ENCODE measurements at places on chromosomes 6 and 20.

- no peak for DNase-seq
These were observed 26.4 kb upstream of the PTGIS start for GRCh38 chr20:49594143-49594930.

DNA sequence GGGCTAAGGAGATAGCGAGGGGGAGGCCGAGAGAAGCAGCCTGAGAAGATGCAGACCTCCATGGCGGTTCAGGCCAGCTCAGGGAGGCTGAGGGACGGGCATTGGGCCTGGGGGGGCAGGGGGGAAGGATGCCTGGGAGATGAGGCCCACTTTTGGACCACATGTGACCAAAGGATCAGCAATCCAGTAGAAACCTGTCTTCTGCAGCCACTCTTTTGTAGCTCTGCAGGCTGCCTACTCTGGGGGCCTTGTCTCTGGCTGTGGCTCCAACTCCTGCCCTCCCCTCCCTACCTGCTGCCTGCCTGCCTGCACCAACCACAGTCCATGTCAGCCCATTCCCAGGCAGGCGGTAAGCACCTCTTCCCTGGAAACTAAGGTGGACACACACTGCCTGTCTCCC, 106.8 kb upstream of the MLN start:
- no peak for DNase-seq

DNA sequence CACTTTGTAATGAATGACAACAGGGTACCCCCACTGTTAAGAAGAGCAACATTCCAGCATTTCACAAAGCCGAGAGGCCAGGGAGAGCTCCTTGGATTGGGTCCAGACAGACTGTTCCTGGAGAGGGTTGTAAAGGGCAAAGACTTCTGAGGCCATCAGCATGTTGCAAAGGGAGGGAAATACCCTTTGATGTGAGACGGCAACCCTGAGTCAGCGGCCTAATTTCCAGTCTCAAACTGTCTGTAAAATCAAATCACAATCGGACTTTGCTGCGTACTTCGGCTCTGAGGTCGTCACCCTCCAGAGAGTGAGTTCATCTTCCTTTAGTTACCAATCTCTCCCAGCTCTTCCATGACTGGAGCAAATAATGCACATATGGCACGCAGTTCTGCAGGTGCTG, 101.0 kb upstream of the DTNBP1 start:
- DNase-seq, result peak; percentile 21

- no peak for DNase-seq
These were observed 216.9 kb downstream of the EYA2 start for GRCh38 chr20:47111576-47111975.

GRCh38 chr20:59598625-59599310, 5.6 kb upstream of the PHACTR3 start:
- DNase-seq, result peak; percentile 31

- no peak for DNase-seq
These were observed 2.8 kb upstream of the CCDC170 start for GRCh38 chr6:151490996-151491395.

GRCh38 chr6:64737418-64737817, 969.6 kb downstream of the EYS start:
- no peak for DNase-seq

- DNase-seq, result peak; percentile 77
These were observed 15.7 kb upstream of the HLA-A start for GRCh38 chr6:29926413-29927274.

GRCh38 chr20:4774207-4774606, 52.5 kb downstream of the PRND start:
- peak; percentile 80 for DNase-seq

DNA sequence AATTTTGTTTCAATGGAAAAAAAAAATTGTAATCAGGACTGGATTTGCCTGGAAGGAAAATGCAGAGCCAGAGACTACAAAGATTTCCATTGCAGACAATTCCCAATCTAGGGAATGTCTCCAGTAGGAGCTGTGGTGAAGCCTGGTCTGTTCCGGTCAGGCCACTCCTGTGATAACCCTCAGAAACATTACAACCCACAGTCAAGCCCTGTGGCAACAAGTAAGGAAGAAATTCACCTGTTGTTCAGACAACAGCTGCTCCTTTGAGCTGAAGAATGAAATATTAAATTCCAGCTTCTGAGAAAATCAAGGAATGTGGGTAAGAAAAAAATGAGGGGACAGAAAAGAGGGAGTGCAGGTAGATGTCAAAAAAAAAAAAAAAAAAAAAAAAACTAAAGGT, 8.0 kb downstream of the PRKN start:
- no peak for DNase-seq

DNA sequence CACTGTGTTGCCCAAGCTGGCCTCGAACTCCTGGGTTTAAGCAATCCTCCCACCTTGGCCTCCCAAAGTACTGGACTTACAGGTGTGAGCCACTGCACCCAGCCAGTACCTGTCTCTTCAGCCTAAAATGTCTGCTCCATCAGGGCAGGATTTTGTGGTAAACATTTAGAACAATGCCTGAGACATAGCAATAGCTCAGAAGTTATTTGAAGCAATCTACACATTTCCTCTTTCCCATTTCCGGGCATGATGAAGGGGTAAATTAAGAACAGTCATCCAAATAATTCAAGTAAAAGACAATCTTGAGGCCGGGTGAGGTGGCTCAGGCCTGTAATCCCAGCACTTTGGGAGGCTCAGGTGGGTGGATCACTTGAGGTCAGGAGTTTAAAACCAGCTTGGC, 69.0 kb upstream of the ZNF217 start:
- DNase-seq, result no peak

- DNase-seq, result no peak
These were observed 461.0 kb downstream of the TBC1D32 start for GRCh38 chr6:120873125-120873865.

DNA sequence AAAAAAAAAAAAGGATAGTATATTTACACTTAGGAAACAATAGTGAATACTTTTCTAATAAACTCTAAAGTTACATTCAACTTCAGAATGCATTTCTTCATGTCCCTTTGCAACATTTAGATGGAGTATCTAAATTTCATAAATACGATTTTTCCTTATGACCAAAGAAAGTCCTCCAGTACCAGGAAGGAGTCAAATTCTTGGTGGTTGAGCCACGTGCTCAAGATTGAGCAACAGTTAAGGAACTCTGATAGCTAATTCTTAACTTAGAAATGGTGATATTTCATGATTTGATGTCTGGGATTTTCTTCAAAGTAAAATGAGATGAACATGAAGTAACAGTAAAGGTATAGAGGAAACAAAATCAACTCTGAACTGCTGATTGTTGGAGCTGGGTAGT, 92.7 kb downstream of the SASH1 start:
- no peak for DNase-seq

GRCh38 chr20:47479506-47479905, 22.2 kb upstream of the NCOA3 start:
- peak; percentile 34 for DNase-seq

GRCh38 chr20:52309181-52309580, 117.6 kb upstream of the ZFP64 start:
- DNase-seq, result no peak

- DNase-seq, result no peak
These were observed 12.2 kb downstream of the TGIF2 start for GRCh38 chr20:36585410-36586125.

DNA sequence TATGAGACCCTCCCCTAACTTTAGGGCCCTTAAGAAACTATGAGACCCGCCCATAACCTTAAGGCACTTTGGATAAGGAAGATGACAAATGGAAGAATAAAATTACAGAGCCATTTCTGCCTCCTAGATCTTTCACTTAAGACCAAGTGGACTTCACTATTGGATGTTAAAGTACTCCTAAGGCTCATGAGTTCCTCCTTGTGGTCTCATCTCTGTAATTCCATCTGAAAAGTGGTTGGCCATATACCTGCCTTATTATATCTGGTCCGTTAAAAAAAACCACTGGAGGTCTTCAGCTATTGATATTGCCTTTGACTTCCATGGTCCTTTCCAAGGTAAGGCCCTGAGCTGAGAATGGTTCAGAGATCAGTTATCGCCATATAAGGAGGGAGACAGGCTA, 310.3 kb downstream of the EYA4 start:
- DNase-seq, result no peak

DNA sequence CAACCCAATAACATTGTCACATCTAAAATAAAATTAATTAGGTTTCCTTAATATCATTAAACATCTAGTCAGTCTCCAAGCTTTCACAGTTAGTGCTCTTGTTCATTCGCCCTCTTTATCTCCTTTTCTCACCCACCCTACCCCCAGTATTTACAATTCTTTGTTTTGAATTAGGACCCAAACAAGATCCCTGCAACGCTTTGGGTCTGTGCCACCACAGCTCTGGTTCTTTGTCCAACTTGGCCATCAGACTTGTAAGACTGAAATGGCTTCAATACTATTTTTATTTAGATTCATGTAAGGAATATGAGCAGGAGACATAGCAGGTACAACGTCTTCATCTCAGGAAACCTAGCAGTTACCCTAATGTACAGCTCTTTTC, 276.5 kb downstream of the CDKAL1 start:
- DNase-seq, result no peak

DNA sequence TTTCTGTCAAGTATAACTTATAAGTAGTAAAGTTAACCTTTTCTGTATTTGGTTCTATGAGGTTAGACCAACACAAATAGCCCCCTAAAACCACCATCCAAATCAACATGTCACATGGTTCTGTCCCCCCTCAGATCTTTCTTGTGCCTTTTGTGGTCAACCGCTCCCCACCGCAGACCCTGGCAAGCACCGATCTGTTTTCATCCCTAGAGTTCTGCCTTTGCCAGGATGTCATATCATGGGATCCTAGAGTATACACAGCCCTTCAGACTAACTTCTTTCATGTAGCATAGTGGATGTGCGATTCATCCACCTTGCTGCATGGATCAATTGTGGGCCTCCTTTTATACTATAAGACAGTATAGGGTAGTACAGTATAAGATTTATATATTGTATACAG, 124.3 kb downstream of the BCAS1 start:
- DNase-seq, result no peak

DNA sequence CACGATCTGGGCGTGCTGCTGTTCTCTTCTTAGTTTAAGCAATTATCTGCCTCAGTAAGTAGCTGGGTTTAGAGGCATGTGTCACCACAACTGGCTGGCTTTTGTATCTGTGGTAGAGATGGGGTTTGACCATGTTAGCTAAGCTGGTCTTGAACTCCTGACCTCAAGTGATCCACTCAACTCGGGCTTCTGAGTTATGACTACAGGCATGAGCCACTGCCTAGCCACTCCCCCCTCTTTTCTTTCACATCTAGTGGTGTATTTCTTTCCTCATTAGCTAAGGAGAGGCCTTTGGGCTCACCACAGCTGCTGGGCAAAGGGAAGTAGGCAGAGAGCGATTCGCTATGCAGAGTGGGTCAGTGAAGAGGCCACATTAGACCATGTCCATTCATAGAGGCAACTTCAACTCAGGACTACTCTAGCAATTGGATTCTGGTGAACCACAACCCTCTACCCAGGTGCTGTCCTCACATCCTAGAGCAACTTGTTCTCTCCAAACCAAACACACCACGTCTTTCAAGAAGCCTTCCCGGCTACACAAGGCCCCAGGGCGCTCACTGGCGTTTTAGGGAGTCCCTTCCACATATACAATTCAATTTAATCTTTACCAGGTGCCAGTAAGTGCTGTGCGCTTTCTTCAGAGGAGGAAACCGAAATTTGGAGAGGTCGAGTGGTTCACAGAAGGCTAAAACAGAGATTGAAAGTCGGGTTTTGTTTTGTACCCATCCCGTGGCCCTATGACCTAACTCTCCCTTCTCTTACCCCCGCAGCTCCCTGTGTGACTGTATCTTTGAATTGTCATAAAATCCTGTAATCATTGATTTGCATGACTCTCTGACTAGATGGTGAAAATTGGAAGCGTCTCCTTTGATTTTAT, 26.5 kb upstream of the GFOD1 start:
- peak; percentile 16 for DNase-seq

DNA sequence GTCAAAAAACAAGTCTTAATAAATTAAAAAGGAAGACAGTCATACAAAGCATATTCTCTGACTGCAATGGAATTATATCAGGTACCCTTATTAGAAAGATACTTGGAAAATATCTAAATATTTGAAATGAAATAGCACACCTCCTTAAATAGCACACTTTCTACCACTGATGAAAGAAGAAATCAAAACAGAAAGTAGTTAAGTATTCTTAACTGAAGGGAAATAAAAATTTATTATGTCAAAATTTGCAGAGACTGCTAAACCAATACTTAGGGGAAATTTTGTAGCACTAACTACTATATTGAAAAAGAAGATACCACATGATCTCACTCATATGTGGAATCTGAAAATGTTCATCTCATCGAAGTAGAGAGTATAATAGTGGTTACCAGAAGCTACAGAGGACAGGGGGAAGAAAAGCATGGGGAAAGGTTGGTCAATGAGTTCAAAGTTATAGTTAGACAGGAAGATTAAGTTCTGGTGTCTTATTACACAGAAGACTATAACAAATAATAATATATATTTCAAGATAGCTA, 112.2 kb downstream of the ASCC3 start:
- no peak for DNase-seq

DNA sequence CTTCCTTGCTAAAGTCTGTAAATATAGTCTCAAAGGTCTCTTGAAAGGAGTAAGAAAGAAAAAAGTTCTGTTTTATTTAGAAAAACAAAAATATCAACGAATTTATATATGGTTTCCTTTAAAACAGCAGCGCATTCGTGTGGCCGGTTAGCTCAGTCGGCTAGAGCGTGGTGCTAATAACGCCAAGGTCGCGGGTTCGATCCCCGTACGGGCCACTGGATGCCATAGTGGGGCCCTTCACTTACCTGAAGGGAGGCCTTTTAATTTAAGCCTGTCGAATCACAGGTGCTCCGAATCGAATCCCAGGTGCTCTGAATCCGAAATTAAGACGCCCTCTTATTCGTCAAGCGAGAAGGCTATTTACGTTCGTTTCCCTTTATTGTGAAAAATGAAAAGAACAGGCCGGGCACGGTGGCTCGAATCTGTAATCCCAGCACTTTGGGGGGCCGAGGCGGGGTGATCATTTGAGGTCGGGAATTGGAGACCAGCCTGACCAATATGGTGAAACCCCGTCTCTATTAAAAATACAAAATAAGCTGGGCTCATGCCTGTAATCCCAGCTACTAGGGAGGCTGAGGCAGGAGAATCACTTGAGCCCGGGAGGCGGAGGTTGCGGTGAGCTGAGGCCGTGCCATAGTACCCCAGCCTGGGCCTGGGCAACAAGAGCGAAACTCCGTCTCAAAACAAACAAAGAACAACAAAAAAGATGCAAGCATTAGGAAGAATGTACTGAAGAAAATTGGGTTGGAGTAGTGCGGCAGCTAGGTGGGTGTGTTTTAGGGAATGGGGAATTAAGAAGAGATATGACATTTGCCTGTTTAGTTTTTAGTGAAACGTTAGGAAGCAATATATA, 195.8 kb upstream of the ZNF184 start:
- DNase-seq, result peak; percentile 19

Measured in inflammatory macrophage treated with lipopolysaccharide for 1 hour (primary cell).